NCI-H2029 (cell line): ENCODE measurements at places on chromosomes 2 and 18.

- no peak for DNase-seq
Measured at GRCh38 chr2:18856765-18857164, 267.4 kb upstream of the NT5C1B start.

GRCh38 chr2:77156599-77156998, 365.6 kb downstream of the LRRTM4 start:
- DNase-seq = no peak

DNA sequence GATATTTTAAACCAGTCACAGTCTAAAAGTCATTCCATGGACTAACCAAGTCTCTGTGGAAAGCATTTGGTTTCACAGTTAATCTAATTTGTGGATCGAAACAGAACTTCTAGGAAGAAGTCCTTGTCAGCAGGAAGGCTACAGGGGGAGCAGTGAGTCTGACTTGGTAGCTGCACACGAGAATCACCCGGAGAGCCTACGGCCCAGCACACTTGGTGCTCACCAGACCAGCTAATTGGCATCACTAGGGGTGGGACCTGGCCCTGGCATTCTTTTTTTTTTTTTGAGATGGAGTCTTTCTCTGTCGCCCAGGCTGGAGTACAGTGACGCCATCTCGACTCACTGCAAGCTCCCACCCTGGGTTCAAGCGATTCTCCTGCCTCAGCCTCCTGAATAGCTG, 97.7 kb downstream of the ZNF532 start:
- DNase-seq = no peak

DNA sequence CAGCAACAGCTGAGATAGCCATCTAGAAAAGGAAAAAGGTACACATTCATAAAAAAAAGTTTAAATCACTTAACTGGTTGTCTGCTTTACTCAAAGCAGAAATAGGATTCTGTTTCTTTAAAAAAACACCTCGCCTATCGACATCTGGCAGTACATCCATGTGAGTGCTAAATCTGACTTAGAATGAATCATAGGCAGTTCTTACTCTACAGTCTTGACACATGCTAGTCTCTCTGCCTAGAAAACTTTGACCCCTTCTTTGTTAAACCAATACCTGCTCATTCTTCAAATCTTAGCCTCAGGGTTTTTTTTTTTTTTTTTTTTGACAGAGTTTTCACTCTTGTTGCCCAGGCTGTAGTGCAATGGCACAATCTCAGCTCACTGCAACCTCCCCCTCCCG, 37.1 kb upstream of the GPR75 start:
- no peak for DNase-seq

- DNase-seq = no peak
Measured at GRCh38 chr2:27390822-27391679, 10.5 kb upstream of the ZNF513 start.

DNA sequence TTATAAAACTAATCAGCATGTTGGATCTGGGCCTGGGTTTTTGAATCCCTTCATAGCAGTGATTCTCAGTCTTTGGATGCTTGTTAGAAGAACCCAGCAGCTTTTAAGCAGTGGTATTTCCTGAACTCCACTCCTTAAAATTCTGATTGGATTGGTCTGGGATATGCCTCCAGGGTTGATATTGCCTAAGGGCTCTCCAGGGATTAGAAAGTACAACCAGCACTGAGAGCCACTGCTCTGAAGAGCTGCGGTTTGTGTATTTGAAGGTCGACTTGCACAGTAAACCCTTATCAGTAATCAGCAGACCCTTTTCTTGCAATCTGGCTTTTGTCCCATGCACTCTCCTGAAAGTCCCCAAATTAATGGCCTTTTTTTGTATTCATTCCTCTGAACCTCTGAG, 17.0 kb upstream of the RBMS1 start:
- no peak for DNase-seq

- no peak for DNase-seq
Measured at GRCh38 chr2:235988271-235989015, 179.7 kb downstream of the GBX2 start.

DNA sequence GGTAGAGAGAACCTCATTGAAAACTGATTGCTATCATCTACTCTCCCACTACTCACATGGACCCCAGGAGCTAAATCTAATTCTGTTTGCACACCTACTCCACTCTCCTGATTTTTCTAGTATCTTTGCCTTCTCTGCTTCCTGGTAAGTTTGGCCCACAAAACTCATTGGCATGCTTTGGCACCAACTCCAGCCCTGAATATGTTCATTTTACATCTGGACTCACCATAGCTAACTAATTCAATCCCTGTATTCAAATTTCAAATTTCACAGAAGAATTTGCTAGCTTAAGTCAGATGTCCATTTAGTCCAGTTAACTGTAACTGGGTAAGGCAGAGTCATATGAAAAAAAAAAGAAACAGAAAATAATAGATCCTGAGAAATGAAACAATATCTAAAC, 442.1 kb downstream of the SUCLG1 start:
- no peak for DNase-seq

- DNase-seq = no peak
Measured at GRCh38 chr2:118851650-118852049, 4.2 kb upstream of the EN1 start.

DNA sequence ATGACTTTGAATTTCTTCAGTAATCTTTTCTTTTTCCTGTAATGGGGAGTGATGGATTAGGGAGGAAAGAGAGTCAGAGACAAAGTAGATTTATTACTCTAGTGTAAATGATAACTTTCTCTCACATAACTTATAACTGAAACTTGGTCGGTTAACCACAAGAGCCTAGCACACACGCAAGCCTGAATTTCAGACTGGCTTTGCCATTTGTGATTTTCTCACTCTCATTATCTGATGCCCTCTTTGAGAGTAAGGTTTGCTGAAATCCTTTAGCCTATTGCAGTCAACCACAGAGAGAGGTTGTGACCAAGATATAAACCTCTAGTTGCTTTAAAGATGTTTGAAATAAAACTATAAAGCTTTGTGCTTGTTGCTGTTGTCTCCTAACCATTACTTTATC, 117.9 kb upstream of the NETO1 start:
- no peak for DNase-seq

GRCh38 chr2:217802876-217803652, 199.7 kb downstream of the TNS1 start:
- no peak for DNase-seq

- no peak for DNase-seq
Measured at GRCh38 chr2:226398580-226398979, 401.0 kb downstream of the IRS1 start.

DNA sequence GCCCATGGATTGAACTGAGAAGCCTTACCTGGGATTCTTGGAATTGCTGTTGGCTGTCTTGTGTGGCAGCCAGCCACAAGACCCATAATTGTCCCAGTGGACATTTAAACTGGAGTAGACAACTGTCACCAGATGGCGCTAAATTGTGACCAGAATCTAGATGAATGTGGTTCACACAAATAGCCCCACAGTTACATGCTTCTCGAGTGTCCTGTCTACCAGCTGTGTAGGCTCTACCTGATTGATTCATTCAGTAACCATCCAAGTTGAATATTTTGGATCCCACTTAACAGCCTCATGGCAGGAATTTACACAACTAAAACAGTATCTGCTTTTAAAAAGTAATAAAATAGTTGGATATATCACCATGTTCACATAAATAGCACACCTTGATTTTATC, 73.2 kb downstream of the MAP4K4 start:
- peak; percentile 35 for DNase-seq

DNA sequence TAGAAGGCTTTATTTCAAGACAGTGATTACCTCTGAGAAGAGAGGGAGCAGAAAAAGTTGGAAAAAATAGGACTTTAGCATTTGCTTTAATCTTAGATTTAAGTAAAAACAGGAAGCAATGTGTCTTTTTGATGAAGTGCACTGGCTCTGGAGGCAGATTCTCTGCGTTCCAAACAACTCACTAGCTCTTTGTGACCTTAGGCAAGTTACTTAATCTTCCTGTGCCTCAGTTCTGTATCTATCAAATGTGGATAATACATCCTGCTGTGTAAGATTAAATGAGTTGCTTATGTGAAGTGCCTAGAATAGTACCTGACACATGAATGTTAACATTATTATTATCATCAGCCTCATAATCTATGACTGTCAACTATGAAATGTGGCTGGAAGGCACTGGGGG, 42.3 kb downstream of the RPRD1A start:
- DNase-seq = no peak

DNA sequence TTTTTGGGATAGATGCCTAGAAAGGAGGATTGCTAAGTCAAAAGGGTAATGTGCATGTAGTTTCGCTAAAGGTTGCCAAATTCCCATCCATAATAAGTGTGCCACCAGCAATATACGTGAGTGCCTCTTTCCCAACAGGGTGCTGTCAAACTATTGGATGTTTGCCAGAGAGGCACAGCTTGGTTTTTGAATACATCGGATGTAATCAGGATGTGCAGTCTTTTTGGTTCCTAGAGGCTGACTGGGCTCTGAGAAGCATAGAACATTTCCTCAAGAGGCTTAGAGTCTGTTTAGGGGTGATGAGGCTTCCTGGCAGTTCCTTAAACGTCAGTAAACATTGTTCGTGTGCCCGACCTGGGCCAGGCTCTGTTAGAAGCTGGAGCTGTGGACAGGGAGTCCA, 28.0 kb downstream of the AGAP1 start:
- DNase-seq = peak; percentile 76

DNA sequence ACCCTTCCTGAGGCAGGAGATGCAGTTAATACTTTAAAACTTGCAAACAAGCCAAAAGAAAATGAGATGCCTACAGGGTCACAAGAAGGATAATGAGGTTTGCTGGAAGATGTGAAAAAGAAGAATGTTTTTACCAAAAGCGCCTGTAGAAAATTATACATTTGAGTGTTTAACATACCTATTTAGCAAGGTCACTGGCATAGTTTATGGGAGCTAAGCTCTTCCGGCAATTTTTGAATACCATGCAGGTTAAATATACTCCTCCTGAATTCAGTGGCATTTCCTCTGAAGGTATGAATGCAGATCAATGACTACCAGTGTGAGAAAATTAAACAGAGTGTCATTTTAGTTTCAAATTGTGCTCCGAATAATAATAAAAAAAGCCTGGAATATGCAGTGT, 21.2 kb upstream of the MAP3K20 start:
- DNase-seq = no peak

- DNase-seq = no peak
Measured at GRCh38 chr2:178250429-178250828, 56.1 kb downstream of the OSBPL6 start.

DNA sequence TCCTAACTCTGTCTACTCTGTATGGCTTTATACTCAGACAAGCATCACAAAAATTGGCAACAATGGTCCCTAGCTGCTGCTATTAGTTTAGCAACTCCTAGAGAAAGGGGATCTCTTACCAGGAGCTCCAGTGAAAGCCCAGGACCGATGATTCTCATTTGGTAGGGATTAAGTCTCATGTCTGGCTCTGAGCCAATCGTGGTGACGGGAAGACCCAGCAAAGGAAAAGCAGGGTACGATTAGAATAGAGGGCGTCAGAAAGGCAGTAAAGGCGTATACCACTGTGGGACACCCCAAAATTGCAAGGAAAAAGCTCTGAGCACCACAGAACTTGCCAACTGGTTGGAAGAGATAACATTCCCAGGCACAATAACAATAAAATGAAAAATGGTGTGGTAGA, 129.5 kb downstream of the MTCL1 start:
- no peak for DNase-seq

DNA sequence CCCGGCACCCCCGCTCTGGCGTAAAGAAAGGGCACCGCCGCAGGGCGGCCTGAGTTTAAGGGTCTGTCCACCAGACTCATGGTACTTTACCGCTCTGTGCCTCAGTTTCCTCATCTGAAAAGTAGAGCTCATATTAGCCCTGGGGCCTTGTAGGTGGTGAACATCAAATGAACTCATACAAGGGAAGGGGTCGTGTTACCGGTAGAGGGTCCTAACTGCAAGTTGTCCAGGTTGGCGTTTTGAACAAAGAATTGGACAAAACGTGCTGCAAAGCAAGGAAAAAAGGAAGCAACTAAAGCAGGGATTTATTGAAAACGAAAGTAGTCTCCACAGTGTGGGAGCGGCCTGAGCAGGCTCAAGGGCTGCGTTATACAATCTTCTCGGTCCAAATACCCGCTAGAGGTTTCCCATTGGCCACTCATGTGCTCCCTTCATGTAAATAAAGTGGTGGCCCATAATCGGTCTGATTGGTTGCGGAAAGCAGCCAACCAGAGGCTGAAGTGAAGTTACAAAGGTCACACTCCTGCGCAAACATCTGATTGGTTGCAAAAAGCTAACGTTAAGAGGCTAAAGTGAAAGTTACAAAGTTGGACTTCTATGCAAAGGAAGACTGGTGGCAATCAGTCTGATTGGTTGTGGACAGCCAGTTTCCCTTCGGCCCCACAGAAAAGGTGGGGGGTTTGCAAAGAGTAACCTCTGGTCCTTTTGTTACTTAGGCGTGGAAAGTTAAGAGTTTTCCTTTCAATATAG, 80.7 kb upstream of the LDLRAD4 start:
- peak; percentile 58 for DNase-seq

DNA sequence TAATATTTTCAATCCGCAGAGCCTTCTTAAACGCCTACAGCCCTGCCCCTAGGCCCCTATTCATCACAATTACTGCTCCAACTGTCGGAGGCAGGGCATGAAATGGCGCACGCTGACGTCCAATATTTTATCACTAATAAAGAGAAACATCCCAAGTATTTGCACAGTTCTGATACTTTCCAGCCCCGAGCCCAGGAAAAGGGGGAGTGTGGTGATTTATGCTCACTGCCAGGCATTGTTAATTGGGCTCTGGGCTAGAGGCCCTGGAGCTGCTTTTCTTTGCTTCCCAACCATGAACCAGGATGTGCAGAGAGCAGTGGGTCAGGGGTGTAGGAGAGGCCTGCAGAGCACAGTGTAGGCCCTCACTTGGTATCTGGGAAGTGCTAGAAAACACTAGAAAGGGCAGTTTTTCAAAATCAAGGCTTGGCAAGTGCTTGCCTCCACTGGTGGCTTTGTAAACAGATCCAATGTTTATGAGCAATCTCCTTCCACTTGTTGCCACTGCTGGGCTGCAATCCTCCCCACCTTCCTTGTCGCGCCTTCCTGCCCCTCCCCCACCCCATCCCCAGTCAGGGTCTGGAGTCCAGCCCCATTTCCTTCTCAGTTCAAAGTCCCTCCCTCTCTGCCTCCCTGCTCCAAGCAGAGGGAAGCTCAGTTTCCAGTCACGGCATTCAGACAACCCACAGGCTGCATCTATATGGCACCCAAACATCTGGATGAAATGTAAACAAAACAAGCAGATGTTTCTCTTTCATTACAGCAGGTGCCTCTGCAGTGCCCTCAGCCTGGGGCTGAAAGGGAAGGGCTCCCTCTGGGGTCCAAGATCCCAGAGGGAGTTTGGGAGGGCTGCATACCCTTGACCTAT, 83.9 kb upstream of the PKDCC start:
- peak; percentile 64 for DNase-seq

DNA sequence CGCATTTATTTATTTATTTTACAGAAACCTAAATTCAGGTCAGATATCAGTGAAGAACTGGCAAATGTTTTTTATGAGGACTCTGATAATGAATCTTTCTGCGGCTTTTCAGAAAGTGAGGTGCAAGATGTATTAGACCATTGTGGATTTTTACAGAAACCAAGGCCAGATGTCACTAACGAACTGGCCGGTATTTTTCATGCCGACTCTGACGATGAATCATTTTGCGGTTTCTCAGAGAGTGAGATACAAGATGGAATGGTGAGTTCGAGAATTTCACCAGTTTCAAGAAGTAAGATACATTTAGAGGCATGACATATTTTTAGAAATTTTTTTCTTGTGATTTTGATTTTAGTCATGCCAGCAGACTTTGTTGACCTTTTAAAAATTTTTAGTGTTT, 4.6 kb downstream of the CDCA7 start:
- DNase-seq = no peak

- no peak for DNase-seq
Measured at GRCh38 chr2:149122516-149122915, 84.0 kb downstream of the LYPD6B start.
